ENCODE measurements at places on chromosomes 16 and 17.

- DNase-seq = no peak
Measured at GRCh38 chr16:61645561-61645960, 390.7 kb downstream of the CDH8 start.

DNA sequence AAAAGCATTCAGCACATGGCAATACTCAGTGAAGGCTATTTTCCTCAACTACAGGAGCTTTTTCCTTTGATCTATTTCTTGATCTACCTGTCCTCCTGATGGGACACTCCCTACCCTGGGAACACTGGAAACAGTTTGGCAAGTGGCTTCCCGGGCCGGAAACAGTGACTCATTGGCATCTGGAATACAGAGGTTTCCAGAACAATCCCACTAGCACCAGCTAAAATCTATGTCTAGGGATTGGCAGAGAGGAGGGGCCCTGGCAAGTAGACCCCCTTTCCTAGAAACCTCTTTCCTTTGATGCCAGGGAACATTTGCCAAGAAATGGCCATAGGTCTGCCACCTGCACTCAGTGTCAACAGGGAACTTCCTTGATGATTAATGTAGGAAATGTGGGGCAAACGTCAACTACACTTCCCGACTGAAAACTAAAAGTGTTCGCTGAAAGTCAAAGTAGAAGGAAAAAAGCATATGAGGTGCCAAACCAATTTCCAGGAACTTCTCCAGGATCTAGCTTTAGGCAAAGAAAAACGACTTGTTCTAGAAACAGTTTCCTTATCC lies 30.4 kb upstream of the FBXW10B start:
- DNase-seq = no peak

DNA sequence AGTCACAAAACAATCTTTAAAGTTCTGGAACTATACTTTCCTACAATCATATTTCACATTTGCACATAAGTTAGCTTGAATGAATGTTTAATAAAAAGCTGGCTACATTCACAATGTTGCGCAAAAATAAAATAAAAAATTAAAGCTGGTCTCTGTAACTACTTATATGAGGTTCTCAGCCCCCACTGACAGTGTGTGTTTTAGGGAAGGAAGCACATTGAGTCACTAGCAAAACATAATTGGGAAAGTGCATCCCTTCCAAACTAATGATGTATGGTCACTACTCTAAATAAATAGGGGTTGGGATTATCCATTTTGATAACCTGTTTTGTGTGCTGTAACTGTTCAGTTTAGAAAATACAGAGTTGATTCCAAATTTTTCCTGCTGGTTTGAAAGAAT lies 251.9 kb downstream of the IRX3 start:
- DNase-seq = no peak

DNA sequence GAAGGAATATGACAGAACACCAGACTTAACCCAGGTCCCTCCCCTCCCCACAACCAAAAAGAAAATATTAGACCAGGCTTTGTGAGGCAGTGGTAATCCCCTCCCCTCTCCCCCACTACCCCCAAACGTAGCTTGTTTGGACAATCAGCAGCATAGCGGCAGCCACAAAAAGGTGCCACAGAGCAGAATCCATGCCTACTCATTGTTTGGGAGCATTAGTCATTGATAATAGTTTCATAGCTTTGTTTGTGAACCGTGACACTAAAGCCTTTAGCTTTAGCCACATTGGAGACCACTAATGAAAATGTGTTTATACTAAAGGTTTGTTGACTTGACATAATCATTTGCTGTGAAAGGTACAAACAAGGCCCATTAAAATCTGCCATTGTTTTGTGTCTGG lies 65.1 kb downstream of the NUP93 start:
- DNase-seq = no peak

GRCh38 chr17:81514739-81515529 lies 2.3 kb upstream of the ACTG1 start:
- DNase-seq = no peak

DNA sequence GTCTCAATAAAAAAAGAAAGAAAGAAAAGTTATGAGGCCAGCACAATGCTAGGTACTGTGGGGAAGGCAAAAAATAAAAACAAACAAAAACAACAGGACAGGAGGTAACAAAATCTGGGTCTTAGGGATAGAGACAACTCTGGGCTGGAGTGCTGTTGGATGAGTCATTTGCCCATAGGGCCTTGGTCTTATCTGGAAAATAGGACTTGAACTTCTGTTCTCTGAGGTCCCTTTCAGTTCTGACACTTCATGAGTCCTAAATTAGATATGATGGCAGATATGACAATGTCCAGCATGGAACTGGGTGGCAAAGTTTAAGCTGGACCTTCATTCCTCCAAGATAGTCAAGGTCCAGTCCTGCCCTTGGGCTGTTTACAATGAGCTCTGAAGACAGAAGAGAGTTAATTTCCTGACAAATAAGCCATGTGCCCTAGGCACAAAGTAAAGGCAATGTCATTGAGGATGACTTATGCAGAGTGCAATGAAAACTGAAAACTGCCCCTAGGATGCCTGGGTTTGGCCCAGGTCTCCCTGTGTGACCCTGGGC lies 8.9 kb upstream of the HDAC5 start:
- DNase-seq = no peak

DNA sequence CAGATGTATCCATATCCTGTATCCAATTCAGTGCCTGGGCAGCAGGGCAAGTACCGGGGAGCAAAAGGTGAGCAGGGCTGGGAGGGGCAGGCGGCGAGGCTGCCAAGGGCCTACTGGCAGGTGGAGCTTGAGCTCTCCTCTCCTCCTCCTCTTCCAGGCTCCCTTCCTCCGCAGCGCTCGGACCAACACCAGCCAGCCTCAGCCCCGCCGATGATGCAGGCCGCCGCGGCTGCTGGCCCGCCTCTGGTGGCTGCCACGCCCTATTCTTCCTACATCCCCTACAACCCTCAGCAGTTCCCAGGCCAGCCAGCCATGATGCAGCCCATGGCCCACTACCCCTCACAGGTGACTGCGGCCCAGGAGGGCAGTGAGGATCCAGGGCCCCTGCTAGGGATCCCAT lies 11.6 kb downstream of the ATXN2L start:
- DNase-seq = no peak

DNA sequence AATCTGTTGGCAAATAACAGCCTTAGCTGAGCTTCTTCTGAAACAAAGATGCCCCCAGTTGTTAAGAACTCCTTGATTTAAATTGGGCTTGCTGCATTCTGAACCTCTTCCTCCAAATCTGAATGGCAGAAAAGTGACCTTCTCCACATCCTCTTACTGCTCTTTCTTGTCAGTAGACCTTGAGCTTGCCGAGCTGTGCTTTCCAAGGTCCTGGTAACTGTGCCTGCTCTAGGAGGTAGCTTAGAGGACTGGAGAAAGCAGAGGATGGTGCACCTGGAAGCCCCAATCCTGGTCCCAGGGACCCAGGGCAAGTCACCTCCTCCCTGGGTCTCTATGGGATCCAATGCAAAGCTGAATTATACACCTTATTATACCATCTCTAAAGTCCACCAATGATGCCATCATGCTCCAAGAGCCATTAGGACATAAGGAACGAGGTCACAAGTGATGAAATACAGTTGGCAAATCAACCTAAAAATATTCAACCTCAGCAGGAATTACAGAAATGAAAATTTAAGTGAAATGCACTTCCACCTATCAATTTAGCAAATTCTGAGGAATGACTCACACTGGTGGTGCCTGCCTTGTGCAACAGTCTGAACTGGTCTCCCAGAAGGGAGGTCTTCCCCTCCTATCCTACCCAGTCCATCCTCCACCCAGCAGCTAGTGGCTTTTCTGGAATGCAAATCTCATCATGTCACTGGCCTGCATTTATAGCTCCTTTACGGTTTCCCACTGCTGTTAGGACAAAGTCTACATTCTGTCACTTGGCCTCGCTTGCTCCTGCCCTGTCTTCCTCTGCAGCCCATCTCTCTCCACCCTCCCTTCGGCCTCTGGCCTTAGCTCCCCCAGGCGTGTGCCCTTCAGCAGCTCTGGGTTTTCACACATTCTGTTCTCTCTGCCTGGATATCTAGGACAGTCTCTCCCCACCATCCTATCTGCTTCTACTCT lies 36.6 kb downstream of the TOM1L2 start:
- no peak for DNase-seq

GRCh38 chr17:48484850-48485249 lies 46.0 kb downstream of the HOXB1 start:
- no peak for DNase-seq

GRCh38 chr16:27239906-27240655 lies 28.5 kb downstream of the NSMCE1 start:
- DNase-seq = no peak

- DNase-seq = no peak
Measured at GRCh38 chr16:28087675-28088300, 24.3 kb upstream of the GSG1L start.

DNA sequence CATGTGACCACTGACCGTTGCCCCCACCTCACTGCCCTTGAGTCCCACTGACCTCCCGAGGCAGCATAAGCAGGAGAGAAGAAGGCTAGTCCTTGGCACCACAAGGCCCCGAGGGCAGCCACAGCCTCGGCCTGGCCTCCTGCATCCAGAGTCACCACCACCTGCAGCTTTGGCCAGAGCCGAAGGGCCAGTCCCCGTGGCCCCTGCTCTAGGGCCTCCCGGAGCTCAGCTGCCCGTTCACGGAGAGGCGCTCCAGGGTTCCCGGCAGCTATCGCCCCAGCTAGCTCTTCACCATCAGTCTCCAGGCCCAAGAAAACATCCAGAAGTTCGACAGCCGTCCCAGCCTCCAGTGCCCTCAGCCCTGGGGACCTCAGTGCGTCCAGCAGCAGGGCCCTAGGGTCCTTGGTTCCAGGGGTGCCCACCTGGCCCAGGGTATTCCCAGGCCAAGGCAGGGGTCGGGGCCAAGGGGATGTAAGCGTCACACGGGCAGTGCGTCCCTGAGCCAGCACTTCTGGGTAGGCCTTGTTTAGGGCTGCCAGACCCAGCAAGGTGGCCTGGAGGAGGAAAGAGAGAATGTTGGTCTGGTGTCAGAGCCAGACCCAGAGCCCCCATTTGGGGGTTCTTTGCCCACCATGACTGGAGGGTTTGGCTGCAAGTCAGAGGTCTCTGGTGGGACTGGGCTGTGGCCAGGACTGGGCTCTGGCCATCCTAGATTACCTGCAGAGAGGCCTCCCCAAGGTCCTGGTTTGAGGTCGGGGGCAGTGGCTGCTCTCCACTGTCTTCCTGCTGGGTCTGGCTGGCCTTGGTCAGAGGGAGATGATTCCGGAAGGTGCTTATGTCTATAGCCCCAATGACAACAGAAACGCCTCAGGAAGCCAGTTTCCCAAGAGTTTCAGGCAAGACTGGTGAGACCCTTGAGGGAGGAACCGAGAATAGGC lies 1.8 kb downstream of the GHDC start:
- no peak for DNase-seq

DNA sequence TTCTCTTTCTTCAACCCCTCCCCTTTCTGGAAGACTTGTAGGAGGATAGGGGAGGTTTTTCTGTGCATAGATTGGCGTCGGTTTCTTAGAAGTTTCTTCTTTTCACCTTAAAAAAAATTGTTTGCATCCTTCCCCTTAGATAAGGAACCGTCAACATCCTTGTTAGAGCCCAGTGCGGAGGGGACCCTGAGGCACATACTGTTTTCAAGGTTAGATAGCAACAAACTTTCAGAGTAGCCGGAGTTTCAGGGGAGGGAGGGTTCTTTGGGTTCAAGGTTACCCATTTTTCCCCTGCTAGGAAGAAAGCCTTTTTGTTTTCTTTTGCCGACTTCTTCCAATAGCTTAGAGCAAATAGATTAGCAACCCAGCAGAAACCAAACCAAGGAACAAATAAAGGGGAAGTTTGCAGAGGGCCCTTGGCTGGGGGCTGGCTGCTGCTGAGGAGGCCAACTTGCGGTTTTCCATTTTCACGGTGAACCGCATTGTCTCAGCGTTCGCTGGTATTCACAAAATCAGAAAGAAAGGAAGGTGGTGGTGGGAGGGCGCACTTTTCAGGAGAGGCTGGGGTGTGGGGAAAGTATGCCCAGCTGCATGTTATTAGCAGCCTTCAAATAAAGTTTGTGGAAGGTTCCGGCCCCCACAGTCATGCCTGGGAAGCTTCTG lies 28.8 kb downstream of the MSI2 start:
- no peak for DNase-seq

- no peak for DNase-seq
Measured at GRCh38 chr17:6456321-6456720, 12.1 kb downstream of the PIMREG start.

- no peak for DNase-seq
Measured at GRCh38 chr17:75111777-75112335, 2.1 kb downstream of the ARMC7 start.

GRCh38 chr16:57537581-57538234 lies 1.3 kb upstream of the CCDC102A start:
- DNase-seq = no peak

DNA sequence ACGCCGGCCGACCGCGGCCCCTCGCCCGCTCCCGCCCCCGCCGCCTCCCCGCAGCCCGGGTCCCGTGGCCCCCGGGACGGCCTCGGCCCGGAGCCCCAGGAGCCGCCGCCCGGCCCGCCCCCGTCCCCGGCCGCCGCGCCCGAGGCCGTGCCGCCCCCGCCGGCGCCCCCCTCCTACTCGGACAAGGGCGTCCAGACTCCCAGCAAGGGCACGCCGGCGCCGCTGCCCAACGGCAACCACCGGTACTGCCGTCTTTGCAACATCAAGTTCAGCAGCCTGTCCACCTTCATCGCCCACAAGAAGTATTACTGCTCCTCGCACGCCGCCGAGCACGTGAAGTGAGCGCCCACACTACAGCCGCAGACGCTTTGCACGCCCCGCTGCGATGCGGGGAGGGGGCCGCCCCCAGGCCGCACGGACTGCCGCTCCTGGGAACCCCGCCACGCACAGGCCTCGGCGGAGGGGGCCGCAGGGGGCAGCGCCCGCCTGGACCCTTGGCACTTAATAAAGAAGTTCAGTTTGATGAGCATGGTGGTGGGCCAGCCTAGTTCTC lies 35.5 kb upstream of the ZC3H18 start:
- DNase-seq = no peak

GRCh38 chr17:72412650-72413076 lies 291.8 kb downstream of the SOX9 start:
- DNase-seq = no peak

DNA sequence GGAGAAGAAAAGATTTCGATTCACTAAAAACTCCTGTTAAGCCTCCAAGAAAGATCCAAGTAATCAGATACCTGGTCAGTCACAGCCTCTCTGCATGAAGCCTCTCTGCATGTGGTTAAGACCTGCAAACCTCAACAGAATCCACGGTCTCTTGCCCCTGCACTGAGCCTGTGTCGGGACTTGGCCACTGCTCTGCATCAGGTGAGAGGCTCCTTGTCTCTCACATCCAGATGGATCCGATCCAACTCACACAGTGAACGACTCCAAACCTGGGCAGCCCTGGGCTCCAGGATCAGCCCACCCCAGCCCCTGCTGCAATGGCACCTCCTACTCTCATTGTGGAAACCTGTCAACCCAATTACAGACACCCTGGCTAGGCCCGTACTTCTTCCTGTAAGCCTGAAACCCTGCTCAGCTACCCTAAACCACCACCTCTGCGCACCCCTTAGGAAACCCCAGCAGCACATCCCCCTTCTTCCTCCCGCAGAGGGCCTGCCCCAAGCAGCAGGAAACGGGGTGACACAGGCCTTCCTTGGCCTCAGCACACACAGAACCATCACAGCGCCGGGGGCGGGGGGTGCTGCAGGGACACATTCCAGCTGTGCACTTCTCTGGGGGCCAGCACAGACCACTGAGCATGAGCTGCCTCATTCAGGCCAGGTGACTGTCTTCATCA lies 129.5 kb downstream of the ANKRD11 start:
- no peak for DNase-seq
